Activated CD8-positive, alpha-beta memory T cell treated with anti-CD3 and anti-CD28 coated beads, Interleukin-2, amount 10 ng/mL, durations not matched to agents 7 days and 5 days (primary cell): ENCODE measurements at places on chromosomes 12 and 14.

DNA sequence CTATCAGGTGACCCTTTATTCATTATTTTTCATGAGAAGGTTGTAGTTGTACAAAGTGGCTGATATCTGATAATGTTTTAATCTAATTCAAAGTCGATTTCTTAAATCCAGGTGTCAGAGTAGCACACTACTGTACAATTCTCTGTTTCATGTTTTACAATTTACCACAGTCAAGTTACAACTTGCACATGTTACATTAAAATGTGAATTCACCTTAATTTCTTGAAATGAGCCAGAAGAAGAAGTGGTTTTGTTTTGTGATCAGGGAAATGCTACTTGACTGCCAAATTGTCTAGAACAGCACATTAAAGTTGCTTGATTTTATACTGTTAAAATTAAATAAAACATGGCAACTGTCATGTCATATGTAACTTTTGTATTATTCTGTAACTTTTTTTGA, 23.2 kb downstream of the LRRK2 start:
- H3K27me3 ChIP-seq: no peaks in the 10 kb centered on the region
- no peak overlapping the region for H3K4me3 ChIP-seq
- DNase-seq: no peak
- H3K36me3 ChIP-seq: no peaks in the 10 kb centered on the region
- no peak overlapping the region for H3K27ac ChIP-seq

- no peak overlapping the region for H3K27ac ChIP-seq
- no peaks in the 10 kb centered on the region for H3K36me3 ChIP-seq
- H3K4me1 ChIP-seq: no peaks in the 10 kb centered on the region
- no peak overlapping the region for H3K4me3 ChIP-seq
- peaks cover 5% of the 10 kb centered on the region for H3K27me3 ChIP-seq
- no peak for DNase-seq
These were observed 174.6 kb downstream of the ESRRB start for GRCh38 chr14:76550534-76550933.

- H3K36me3 ChIP-seq: no peaks in the 10 kb centered on the region
- H3K4me1 ChIP-seq: no peaks in the 10 kb centered on the region
- H3K27me3 ChIP-seq: no peaks in the 10 kb centered on the region
- no peak overlapping the region for H3K4me3 ChIP-seq
- DNase-seq: no peak
These were observed 1052.9 kb downstream of the TMTC2 start for GRCh38 chr12:83739607-83740006.

- H3K4me3 ChIP-seq: no peak overlapping the region
- DNase-seq: no peak
- no peaks in the 10 kb centered on the region for H3K36me3 ChIP-seq
- H3K27ac ChIP-seq: no peak overlapping the region
- H3K27me3 ChIP-seq: no peaks in the 10 kb centered on the region
These were observed 18.3 kb downstream of the SOX5 start for GRCh38 chr12:23931176-23931575.

DNA sequence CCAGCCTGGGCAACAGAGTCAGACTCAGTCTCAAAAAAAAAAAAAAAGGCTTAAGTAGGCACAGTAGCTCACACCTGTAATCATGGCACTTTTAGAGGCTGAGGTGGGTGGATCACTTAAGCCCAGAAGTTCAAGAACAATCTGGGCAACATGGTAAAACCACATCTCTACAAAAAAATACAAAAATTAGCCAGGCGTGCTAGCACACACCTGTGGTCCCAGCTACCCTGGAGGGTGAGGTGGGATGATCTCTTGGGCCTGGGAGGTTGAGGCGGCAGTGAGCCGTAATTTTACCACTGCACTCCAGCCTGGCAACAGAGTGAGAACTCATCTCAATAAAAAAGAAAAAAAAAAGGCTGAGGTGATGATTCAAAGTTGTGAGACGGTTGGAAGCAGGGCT, 9.1 kb upstream of the RESF1 start:
- no peaks in the 10 kb centered on the region for H3K27me3 ChIP-seq
- H3K36me3 ChIP-seq: peaks cover 45% of the 10 kb centered on the region
- no peak overlapping the region for H3K27ac ChIP-seq
- peaks cover 11% of the 10 kb centered on the region for H3K4me1 ChIP-seq
- H3K4me3 ChIP-seq: no peak overlapping the region

DNA sequence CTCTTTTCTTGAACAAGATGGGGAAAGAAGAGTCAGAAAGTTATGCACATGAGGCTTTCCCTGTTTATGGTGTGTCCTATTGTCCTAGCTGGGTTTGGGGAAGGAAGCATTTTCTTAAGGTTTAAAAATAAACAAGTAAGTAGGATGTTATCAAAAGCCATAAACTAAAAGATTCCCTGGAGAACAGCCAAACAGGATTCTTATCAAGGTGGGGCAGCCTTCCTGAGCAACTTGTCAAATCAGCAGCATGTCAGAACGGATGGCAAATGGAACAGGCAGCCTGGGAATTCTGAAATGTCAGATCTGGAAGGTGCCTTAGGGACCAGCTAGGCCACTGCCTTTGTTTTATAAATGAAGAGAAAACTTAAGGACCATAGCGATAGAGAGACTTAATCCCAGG, 152.2 kb upstream of the RGS6 start:
- no peak for DNase-seq
- peaks cover 19% of the 10 kb centered on the region for H3K4me1 ChIP-seq
- H3K27me3 ChIP-seq: peaks cover 26% of the 10 kb centered on the region
- peaks cover 6% of the 10 kb centered on the region for H3K36me3 ChIP-seq
- H3K4me3 ChIP-seq: no peak overlapping the region
- no peak overlapping the region for H3K27ac ChIP-seq

DNA sequence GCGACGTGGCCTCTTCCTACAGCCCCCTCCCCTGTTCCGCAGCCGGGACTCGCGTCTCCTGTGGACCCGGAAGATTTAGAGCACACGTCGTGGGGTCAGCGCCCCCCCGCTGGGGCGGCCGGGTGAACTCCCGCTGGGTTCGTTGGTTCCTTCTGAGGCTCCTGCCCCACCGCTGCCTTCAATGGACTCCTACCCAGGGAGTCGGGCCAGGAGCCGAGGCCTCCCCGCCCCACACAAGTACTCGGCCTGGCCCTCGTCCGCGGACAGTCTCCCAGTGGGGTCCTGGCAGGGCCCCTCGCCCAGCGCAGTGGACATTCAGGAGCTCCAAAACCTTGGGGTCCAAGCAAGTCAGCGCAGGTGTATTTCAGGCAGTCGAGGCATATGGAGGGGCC, 1.2 kb downstream of the MMP17 start:
- peaks cover 55% of the 10 kb centered on the region for H3K27me3 ChIP-seq
- H3K4me1 ChIP-seq: peaks cover 7% of the 10 kb centered on the region
- H3K36me3 ChIP-seq: no peaks in the 10 kb centered on the region
- DNase-seq: no peak
- no peak overlapping the region for H3K27ac ChIP-seq

DNA sequence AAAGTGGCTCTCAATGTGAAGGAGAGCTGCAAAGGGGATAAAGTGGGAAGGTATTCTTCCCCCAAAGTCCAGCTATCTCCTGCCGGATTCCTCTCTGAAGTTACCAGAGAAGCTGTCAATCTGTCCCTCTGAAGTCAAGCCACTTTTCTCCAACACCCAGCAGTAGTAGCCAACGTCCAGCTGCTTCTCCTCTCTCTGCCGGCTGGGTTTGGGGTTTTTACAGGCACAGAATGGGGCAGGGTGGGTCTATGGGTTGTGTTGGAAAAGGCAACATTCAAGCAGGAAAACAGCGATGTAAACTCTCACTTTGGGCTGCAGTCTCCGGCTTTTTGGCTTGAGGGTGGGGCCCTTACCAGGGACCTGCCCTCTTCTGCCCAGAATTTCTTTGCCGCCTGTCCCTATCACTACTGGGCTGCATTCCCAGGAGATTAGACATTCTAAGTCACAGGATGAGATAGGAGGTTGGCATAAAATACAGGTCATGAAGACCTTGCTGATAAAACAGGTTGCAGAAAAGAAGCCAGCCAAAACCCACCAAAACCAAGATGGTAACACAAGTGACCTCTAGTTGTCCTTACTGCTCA, 16.3 kb downstream of the CAPZA3 start:
- no peaks in the 10 kb centered on the region for H3K27me3 ChIP-seq
- H3K4me3 ChIP-seq: no peak overlapping the region
- no peaks in the 10 kb centered on the region for H3K36me3 ChIP-seq
- H3K27ac ChIP-seq: no peak overlapping the region
- no peaks in the 10 kb centered on the region for H3K4me1 ChIP-seq

DNA sequence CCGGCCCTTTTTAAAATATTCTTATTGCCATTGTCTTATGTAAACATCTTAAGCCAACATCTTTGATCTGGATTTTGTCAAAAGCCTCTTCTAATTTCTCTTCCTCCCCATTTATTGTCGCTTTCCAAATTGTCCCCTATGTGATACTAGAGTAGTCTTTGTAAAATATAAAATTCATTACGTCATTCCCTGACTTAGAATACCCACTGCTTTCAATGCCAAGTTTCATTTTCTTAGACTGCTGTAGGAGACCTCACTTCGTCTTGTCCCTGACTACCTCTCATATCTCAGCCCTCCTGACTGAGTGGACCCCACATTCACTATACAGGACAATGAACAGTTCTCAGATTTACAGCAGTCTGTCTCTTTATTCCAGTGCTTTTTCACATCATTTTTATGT, 633.9 kb upstream of the LMO3 start:
- H3K27me3 ChIP-seq: no peaks in the 10 kb centered on the region
- no peak for DNase-seq
- no peak overlapping the region for H3K27ac ChIP-seq
- H3K36me3 ChIP-seq: no peaks in the 10 kb centered on the region
- H3K4me3 ChIP-seq: no peak overlapping the region

DNA sequence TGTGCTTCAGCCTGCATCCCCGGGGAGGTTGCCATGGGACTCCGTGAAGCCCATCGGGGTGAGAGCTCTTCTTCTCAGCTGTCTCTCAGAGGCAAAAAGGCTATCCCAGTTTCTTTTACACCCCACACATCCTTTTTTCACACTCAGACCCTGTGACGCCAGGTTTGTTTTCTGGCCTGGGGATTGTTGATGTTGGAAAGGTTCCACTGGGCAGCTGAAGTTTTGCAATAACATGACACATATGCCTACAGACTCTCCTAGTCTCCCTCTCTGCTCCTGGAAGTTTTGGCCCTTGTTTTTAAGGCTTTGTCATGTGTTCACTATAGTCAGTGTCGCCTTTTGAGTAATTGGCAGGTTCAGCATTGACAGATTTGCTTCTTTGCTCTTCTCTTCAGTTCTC, 118.6 kb downstream of the SMOC1 start:
- H3K27me3 ChIP-seq: peaks cover 36% of the 10 kb centered on the region
- H3K4me1 ChIP-seq: no peaks in the 10 kb centered on the region
- DNase-seq: no peak
- H3K36me3 ChIP-seq: no peaks in the 10 kb centered on the region

DNA sequence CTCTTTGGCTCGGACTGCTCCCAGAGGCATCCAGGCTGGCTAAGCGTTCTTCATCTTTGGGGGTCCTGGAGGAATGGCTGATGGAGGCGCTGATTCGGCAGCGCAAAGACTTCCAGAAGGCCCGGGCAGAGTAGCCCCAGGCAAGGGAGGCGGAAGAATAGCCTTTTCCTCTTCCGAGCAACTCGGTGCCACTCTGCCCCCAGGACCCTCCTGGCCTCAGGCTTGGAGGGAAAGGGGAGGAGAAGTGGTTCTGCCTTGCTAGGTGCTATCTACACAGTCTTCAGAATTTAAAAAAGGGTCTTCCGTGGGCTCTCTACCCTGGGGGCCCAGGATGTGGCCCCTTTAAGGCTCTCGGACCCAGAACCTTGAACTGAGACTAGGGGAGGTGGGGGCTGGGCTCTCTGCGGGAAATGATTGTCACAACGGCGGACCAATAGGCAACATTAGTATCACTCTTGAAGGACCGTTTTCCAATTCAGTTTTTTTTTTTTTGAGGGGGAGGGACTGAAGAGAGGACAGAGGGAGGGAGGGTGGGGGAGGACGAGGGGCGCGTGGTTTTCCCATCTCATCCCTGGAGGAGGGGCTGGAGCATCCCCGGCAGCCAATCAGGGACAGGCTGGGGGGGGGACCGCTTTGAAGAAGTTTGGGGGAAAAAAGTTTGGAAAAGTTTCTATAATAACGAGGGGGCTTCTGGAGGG, at the start of gene NFATC4:
Gene NFATC4 (plus strand): TSS at position 671 of the 698 bp plus-strand sequence. CDS start 157 bp downstream, outside the sequence.
- H3K27ac ChIP-seq: no peak within 1 kb of the TSS
- H3K27me3 ChIP-seq: peaks cover 53% of the 10 kb centered on the region
- no peaks in the 10 kb centered on the region for H3K36me3 ChIP-seq
- no peak within 1 kb of the TSS for H3K4me3 ChIP-seq
- no peak for DNase-seq
- H3K4me1 ChIP-seq: peaks cover 24% of the 10 kb centered on the region

- H3K4me3 ChIP-seq: no peak overlapping the region
- peaks cover 29% of the 10 kb centered on the region for H3K27me3 ChIP-seq
- H3K36me3 ChIP-seq: no peaks in the 10 kb centered on the region
- no peak for DNase-seq
- no peak overlapping the region for H3K27ac ChIP-seq
These were observed 20.3 kb upstream of the PPP2R5E start for GRCh38 chr14:63563370-63564026.

DNA sequence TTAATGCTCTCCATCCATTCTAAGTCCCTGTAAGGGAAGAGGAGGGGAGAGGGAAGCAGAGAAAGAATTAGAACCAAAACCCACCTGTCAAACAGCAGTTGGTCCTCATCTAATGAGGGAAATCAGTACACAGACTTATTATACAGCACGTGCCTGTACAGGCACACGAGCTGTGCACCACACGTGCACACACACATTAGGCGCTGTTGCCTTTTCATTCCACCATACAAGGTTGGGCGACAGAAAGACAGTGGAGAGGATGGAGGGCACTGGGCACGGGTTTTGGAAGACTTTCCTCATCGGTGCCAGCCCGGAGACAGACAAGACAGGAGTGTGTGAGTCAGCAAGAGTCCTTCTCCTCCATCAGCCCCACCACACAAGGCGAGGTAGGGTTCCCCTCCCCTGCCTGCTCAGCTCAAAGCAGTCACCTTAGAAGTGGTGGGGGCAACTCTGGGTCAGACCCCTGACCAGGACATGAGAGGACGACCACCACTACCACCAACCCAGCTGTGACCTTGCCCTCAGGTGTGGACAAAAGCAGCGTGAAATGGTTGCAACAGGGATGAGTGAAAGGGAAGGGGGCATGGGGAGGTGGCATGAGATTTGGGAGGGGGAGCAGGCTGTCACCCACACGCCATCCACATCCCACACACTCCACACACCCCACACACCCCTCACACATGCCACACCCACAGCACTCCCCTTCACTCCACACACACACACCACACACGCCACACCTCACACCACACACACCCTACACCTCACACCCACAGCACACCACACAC, 80.7 kb downstream of the ACTN1 start:
- H3K27ac ChIP-seq: peak overlapping the region; percentile 37
- DNase-seq: no peak
- no peaks in the 10 kb centered on the region for H3K36me3 ChIP-seq
- H3K4me1 ChIP-seq: peaks cover 6% of the 10 kb centered on the region
- H3K27me3 ChIP-seq: peaks cover 3% of the 10 kb centered on the region

DNA sequence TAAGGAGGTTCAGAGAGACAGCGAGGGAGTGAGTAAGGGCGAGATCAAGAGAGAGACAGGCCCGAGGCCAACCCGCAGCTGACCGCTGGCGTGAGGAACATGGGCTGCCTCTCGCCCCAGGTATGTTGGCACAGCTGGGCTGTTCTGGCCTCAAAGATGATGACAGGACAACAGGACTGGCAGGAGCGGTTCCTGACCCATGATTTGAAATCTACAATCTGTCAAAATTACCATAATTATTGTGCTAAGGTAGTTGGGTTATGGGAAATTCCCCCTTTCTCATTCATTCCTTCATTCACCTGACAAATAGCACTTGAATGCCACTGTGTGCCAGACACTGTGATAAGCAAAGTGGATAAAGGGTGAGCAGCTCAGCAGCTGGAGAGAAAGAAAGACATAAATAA, 5.1 kb upstream of the ENDOU start:
- H3K36me3 ChIP-seq: no peaks in the 10 kb centered on the region
- no peaks in the 10 kb centered on the region for H3K27me3 ChIP-seq
- peaks cover 2% of the 10 kb centered on the region for H3K4me1 ChIP-seq

- no peak overlapping the region for H3K4me3 ChIP-seq
- no peaks in the 10 kb centered on the region for H3K36me3 ChIP-seq
- no peaks in the 10 kb centered on the region for H3K4me1 ChIP-seq
- no peak overlapping the region for H3K27ac ChIP-seq
- no peaks in the 10 kb centered on the region for H3K27me3 ChIP-seq
These were observed 389.9 kb downstream of the ADAMTS20 start for GRCh38 chr12:43162138-43162537.
